Kidney epithelial cell (primary cell): ENCODE measurements at places on chromosomes 4 and X. TPM values are rescaled to one million over a fixed set of nuclear protein-coding genes. Genes with fewer than 3 reads are reported as not detected.
A peak's percentile ranks its signal among the peaks of the same experiment; 100 is the strongest.

DNA sequence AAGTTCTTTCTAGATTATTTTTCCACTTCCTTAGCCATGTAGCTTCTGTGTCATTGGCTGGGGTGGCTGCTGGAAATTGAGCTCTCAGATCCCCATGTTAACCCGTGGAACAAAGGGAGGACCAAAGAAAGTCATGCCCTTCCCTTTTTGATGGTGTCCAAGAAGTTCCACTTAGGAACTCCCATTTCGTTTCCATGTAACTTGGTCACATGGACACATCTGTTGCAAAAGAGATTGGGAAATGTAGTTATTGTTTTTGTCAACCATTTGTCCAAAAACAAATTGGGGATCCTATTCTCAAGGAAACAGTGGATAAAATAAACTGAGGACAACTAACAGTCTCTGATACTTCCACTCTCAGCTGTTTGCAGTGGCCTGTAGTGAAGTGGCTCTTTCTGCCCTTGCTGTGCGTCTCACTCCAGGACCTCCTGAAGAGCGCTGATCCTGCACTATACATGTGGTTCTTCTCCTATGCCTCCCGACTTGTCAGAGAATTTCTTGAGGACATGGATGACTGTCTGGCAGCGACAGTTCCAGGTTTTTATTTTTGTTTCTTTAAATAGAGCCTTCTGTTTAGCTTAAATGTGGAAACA, 125.3 kb upstream of the LNX1 start:
- DNase-seq: no peak

- peak; percentile 86 for DNase-seq
These were observed 54.6 kb downstream of the FNIP2 start for GRCh38 chr4:158823461-158823873.

GRCh38 chr4:95867919-95868318, 28.0 kb downstream of the PDHA2 start:
- no peak for DNase-seq

GRCh38 chrX:41082783-41083182, 2.5 kb upstream of the USP9X start:
- DNase-seq: no peak

DNA sequence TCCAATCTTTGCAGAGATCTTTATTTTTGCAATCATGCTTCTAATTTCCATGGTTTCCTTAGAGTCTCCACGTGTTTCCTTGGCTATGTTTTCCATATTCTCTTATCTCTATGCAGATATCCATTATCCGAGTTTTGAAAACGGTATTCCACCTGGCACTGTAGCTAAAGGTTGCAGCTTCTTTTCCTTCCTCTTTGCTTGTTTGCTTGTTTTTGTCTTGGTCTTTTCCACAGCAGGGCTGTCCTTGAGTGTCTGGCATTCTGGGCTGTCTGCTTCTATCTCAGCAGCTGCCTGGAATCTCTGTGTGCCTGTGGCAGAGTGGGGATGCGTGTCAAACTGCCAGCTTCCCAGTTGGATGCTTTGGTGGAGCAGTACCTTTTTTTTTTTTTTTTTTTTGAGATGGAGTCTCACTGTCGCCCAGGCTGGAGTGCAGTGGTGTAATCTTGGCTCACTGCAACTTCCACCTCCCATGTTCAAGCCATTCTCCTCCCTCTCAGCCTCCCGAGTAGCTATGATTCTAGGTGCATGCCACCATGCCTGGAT, 46.9 kb downstream of the WFS1 start:
- no peak for DNase-seq

- no peak for DNase-seq
These were observed 103.5 kb downstream of the FIP1L1 start for GRCh38 chr4:53480909-53481308.

GRCh38 chr4:36010397-36010929, 233.9 kb downstream of the ARAP2 start:
- no peak for DNase-seq

DNA sequence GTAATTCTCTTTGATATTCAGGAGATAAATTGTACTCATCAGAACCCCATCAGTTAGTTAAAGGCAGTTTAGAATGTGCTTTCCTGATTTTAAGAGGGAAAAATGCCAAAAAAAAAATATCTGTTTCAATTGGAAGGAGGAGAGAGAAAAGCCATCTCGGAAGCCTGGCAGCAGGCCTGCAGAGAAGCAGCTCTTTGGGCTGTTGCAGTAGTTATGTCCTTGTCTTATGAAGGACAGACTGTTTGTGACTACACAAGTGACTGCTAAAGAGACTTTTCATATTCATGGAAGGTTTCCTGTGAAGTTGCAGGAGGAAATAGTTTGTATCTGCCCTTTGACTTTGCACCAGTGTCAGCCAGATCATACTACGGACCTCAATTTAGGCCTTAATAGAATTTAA, 88.8 kb downstream of the DCLK2 start:
- no peak for DNase-seq

DNA sequence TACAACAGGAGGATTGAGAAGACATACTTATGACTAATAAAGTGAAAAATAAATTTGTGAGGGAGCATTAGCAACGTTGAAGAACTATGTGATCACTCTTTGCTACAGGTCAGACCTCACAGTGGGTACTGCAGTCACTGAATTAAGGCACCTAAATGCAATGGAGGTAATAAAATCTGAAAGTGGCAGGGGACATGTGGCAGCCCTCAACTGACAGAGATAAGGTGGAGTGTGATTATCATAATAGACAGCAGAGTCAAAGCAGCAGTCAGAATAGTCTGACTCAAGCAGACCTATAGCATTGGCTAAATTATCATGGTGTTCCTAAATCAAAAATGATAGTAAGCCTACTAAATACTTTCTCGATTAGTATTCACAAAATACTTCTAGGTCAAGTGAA, 1220.5 kb downstream of the PCDH18 start:
- DNase-seq: no peak

Gene FGD1
- total RNA-seq: 11.8 and 13.0 TPM in 2 replicates

Gene GIMD1
- total RNA-seq: not detected in 2 replicates

Gene FAM47C
- total RNA-seq: not detected in 2 replicates

Gene PPEF1
- 0.14 TPM in 1 of 2 replicates, not detected in the other for total RNA-seq
